Right ventricle myocardium superior (tissue), 1 donor: ENCODE measurements at places on chromosomes 1 and 21. TPM values are rescaled to one million over a fixed set of nuclear protein-coding genes. Genes with fewer than 3 reads are reported as not detected.

DNA sequence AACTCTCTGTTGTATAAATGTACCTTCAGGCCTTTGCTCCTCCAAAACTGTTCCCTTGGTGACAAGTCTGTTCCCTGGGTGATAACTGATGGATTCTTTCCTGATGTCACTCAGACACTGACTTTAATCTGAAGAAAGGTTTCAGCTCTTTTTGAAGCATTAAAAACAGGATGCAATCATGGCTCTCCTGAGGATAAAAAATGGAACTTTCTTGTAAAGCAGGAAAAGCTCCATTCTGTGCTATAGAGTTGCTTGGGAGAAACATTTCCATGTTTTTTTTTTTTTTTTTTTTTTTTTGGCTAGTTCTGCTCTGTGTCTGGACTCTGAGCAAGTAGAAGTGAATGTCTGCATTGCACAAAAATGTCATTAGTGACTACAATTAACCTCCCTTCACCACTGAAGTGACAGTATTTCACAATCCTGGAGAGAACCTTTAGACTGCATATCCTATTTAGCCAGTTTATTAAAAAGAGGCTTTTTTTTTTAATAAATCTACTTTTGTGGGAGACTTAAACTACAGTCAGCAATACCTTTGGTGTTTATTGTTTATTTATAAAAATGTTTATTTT is 101.7 kb upstream of the PRMT6 start:
- no peak for DNase-seq

- no peak for DNase-seq
These were observed 37.2 kb upstream of the AGO1 start for GRCh38 chr1:35845766-35846165.

GRCh38 chr1:119948342-119949214 is 52.3 kb upstream of the ADAM30 start:
- peak; percentile 87 for DNase-seq

- no peak for DNase-seq
These were observed 53.2 kb upstream of the TMEM51 start for GRCh38 chr1:15100121-15100879.

DNA sequence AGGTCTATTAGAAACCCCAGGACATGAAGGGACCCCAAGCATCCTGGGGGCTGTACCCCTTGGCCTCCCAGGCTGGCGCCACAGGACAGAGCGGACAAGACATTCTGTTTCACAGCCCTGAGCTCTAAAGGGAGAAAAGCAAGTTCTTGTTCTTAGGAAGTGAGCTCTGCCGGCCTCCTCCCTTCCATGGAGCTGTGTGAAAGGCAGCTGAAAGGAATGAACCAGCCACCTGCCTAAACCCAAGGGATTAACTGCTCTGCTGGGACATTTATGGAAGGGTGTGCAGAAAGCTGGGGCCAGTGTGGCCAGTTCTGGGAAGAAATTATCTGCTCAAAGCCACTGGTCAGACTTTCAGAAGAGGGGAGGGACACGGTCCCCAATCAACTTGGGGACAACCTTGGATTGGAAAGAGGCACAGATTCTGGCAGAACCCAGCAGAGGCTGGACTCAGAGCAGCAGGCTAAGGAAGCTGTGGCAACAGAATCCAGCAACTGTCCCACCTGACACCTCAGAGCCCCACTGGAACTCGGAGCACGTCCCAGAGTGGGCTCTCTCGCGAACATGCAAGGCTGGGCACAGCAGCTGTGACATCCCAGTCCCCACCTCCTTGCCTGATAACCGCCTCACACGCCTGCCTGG is 2.1 kb downstream of the KLHL21 start:
- DNase-seq = no peak

- no peak for DNase-seq
These were observed 6.1 kb upstream of the C4BPA start for GRCh38 chr1:207097871-207098324.

Gene CFHR1
- not detected for total RNA-seq

Gene SLC19A1
- total RNA-seq = 6.9 TPM
